ENCODE measurements at places on chromosomes 5 and 9. TPM values are rescaled to one million over a fixed set of nuclear protein-coding genes. Genes with fewer than 3 reads are reported as not detected.

The PRLR gene
- polyA plus RNA-seq, result 33.0 TPM

GRCh38 chr5:90386099-90386710 lies 23.4 kb downstream of the CETN3 start:
- DNase-seq, result no peak

The SEC24A gene
- polyA plus RNA-seq, result 23.1 TPM

The ACER2 gene
- polyA plus RNA-seq, result 8.9 TPM

DNA sequence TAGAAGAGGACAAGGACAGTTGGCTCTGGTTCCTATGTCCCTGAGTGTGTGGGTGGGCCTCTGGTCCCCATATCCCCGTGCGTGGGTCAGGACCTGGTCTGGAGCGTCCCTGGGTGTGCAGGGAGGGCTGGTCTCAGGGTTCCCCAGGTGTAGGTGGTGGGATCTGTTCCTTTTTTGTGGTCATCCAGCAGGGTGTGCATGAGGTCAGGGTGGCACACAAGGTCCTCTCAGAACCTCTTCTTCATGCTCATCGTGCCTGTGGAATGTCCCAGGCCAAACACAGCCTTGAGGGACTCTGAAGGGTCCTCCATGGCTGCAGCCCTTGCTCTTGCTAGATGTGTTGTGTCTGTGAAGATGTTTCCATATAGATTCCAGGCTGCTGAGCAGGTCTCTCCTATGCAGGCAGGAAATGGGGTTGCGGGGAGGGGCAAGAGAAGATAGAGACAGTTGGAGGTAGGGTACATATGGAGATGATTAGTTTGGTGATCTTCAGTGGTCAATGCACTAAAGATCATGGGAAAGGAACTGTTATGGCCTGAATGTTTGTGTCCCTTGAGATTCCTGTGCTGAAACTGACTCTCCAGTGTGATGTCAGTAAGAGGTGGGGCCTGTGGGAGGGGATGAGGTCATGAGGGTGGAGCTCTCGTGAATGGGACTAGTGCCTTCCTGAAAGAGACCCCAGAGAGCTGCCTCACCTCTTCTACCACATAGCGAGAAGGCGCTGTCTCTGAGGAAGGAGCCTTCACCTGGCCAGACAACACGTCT lies 53.1 kb downstream of the NXNL2 start:
- no peak for DNase-seq

- DNase-seq, result no peak
Observed at GRCh38 chr5:120644516-120644915, 180.4 kb downstream of the PRR16 start.

The NR2F1 gene
- polyA plus RNA-seq, result 221 TPM

GRCh38 chr5:114327987-114328386 lies 33.9 kb upstream of the KCNN2 start:
- DNase-seq, result no peak

- DNase-seq, result no peak
Observed at GRCh38 chr5:67021962-67022361, 174.6 kb downstream of the CD180 start.

DNA sequence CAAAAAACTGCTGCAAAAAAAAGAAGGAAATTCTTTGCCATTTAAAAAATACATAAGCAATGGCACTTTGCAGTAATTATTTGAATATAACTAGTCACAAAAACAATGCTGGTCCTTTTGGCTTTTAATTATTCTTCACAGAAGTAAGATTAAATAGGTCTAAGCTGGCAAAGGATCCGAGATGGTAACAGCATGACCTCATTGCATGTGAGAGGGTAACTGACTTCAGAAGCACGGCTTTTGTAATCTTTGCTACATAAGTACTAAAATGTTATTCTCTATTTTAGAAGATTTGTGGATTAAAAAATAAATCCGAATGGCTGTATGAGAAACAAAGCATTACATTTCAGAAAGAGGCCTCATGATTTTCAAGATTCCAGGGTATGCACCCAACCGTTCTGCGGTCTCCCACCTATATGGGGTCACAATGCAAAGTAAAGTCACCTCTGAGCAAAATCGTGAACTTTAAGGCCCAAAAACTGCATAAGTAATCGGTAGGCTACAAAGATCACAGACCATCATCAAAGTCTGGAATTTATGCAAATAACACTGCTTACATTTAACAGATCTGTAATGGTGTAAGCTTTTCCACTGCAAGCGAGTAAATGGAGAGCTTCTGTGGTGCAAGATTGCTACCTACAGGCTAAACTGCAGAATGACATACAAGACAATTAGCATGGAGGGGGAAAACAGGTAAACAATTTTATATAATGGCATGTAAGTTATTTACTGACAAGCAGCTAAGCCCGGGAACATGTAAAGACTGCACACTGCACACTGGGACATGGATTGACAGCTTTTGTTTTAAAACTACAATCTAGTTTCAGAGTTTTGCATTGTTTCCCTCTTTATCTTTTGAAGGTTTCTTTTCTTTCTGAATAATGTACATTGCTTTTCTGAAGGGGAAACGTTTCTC lies 231.6 kb downstream of the SLF1 start:
- peak; percentile 49 for DNase-seq

DNA sequence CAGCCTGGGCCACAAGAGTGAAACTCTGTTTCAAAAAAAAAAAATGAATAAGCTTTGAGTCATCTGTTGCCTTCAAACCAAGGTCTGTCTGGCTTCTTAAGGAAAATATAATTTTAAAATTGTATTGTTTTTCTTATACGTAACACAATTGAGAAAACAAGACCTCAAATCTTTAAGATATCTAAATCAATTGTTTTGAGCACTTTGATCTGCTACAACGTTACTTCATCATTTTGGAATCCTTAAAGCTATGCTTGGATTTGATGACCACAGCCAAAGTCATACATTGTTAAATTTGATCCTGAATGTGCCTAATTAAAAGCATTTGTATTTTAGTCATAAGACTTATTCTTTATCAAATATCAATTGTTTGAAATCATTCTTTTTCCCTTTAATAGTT lies 37.7 kb upstream of the VCAN start:
- no peak for DNase-seq

- no peak for DNase-seq
Observed at GRCh38 chr5:59171131-59171530, 588.3 kb downstream of the RAB3C start.
